Stimulated activated CD8-positive, alpha-beta memory T cell treated with anti-CD3 and anti-CD28 coated beads, Interleukin-4, amount 100 ng/mL, for 1 hour (primary cell): ENCODE measurements at places on chromosomes 5 and 9.

DNA sequence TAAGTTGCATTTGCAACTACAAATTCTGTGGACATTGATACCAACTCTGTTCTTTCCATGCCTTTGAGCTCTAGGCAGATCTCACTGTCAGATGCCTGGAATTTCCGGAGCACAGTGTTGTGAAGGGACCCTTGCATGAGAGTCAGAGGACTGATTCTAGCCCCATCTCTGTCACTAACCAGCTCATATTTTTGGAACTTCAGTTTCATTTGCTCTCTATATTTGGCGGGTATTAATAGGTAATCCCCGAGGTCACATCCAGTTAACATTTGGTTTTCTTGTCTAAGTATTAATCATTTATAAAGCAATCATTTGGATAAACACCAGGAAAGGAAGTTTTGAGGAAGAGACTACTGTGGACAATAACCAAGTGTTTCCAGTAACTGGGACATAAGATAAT lies 115.7 kb downstream of the MAN2A1 start:
- no peak for DNase-seq

DNA sequence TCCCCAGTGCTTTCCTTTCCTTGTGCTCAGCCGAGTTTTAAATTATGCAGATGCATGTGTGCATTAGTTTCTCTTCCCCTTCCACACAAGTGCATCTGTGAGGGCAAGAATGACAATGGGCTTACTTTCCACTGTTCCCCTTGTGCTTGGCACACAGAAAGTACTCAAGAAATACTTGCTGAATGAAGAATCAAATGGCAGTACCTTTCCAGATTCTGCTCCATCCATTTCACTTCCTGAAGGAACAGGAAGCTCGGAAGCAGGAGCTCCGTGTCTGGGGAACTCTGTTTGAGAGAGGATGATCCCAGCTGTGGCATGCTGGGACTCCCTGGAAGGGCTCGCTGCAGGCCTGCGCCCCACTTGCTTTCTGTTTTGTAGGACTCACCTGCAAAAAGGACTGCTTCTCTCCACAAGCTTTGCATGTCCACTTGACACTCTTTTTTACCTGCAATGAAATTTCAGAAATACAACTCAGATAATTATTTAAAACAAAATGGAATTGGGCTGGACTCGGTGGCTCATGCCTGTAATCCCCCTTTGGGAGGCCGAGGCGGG lies 5.5 kb downstream of the MRNIP start:
- DNase-seq = no peak

DNA sequence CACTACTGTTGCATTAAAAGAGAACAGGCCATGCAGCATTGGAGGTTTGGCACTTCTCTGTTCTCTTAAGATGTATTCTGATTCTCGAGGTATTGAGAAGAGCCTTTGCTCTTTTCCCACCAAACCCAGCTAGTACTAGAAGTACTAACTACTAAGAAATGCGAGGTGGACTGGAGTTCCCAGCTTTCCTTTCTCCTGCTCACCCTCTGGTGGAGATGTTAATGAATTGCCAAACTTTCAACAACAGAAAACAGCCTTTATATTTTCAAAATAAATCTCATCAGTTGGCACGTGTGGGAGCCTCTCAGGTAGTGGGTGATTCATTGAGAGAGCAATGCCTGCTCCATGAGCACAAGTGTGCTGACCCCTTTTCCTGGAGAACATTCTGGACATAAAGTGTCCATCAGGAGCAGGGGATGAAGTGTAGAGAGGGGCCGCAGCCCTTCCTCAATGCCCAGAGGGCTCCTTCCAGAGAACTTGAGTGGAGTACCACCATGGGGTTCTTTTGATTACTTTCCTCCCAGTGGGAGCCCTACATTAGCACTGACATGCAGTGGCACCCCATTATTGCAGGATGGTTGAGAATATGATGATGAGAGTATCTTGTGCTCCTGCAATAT lies 45.7 kb downstream of the TMEM174 start:
- DNase-seq = no peak

DNA sequence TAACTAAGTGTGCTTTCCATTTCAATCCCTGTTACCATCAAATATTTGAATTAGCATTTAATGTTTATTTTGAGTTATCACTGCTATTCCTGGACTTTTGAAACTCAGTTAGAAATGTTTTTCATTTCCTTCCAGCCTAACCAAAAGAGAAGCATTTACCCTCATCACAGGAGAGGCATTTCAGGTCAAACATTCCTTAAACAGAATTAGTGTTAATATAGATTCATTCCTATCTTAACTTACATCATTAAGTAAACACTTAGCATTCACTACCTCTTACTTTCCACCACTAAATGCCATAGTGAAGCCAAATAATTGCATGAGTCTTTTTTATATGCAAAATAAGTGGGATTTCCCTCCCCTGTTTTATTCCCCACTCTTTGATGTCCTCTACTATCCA lies 136.6 kb upstream of the OR13F1 start:
- DNase-seq = no peak

- no peak for DNase-seq
These were observed 147.8 kb downstream of the TTLL11 start for GRCh38 chr9:121945281-121945680.

GRCh38 chr9:107833295-107833694 lies 343.7 kb upstream of the KLF4 start:
- no peak for DNase-seq

DNA sequence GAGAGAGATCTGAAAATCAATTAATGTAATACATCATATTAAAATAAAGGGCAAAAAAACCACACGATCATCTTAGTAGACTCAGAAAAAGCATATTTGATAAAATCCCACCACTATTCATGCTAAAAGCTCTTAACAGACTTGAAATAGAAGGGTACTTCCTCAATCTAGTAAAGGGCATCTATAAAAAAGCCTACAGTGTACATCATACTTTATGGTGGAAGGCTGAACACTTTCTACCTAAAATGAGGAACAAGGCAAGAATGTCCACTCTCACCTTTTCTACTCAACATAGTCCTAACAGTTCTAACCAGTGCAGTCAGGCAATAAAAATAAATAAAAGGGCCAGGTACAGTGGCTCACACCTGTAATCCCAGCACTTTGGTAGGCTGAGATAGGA lies 38.9 kb downstream of the POLK start:
- DNase-seq = no peak

DNA sequence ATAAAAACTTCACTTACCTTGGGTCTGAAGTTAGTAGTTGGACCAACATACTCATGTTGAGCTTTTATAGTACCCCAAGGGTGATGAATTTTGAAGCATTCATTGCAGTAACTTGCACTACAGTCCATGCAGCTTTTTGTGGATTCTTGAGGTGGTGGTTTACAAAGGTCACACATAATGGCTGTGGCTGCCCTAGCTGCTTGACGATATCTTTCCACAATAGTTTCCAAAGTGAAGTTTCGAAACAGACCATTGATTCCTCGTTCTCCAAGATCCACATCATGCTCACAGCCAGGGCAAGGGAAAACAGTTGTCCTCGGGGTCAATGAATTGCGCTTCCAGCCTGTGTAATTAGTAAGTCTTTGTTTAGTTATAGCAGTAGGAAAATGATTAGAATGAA lies 22.7 kb downstream of the TRIM36 start:
- DNase-seq = no peak

DNA sequence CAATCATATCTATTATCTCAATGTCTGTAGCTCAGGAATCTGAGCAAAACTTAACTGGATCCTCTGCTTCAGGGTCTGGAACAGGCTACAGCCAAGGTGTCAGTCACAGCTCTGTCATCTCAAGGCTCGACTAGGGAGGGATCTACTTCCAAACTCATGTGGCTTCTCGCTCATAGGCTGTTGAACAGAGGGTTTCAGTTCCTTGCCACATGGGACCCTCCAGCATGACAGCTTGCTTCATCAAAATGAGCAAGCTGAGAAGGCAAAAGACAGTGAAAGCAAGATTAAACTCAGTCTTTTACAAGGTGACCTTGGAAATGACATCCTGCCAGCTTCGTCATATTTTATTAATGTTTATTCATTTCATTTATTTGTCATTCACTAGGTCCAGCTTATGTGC lies 111.7 kb downstream of the GADD45G start:
- DNase-seq = no peak

DNA sequence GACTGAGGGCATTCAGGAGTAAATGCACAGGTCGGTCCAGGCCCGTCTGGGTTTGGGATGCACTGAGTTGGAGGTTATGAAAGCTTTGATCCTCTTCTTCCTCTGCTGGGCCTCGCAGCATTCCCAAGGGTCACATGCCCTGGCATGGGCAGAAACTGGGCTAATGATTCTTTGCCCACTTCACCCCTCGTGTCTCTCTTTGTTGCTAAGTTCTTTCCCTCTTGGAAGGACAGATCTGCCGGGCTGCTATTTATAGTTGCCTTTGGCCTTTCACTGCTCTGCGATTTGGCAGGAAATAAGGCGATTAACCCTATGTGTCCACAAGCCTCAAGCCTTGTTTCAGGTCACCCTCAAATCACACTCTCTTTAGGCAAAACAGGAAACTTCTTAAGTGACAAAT lies 66.9 kb downstream of the ENTREP1 start:
- no peak for DNase-seq

DNA sequence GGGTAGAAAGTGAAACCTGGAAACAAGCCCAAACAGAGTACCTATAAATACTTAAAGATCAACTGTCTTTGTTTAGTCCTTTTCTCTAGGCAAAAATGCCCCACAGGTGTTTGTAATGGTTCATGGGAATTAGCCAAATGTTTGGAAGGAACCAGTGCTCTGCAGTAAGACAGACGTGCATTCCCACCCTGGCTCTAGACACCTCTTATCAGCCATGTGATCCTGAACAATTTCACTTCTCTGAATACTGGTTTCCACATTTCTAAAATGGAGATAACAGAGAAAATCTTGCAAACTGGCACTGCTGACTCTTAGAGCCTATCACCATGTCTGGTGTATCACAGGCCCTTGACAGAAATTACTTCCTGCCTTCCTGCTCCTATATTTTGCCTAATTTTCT lies 30.0 kb downstream of the GLIS3 start:
- DNase-seq = no peak

GRCh38 chr9:1184146-1184545 lies 134.0 kb downstream of the DMRT2 start:
- no peak for DNase-seq

DNA sequence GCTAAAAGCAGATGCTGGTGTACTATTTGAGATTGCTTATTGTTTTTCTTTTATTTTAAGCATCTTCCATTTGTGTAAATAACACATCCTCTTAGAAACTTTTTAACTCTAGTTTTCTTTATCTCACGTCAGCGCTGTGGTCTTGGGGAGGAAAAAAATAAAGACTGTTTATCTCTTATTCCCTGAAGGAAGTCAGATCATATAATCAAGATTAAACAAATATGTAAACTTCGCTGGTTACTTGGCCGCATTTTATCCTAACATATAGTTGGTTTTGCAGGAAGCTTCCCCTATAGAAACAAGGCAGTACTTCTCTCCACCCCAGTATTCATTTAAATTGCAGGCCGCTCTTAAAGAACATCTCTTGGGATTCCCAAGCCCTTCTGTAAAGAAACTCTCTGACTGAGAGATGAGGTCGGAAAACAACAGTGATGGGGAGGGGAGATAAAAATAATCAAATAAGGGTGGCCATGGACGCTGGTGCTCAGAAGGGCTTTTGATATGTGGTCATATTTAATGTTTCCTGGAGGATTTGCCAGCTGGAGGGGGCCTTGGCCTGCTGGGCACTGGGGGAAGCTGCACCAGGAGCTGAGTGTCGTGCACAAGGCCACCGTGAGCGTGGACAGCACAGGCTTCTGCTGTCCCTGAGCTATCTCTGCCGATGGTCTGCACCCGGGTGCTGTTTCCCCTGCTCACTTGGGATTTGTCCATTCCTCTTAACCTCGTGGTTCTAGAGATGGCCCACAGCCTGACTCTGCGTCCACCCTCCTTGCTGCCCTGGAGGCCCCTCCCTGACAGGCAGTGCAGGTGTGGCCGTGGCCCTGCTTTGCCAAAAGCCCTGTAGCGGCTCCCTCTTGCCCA lies 23.8 kb downstream of the NEURL1B start:
- no peak for DNase-seq

DNA sequence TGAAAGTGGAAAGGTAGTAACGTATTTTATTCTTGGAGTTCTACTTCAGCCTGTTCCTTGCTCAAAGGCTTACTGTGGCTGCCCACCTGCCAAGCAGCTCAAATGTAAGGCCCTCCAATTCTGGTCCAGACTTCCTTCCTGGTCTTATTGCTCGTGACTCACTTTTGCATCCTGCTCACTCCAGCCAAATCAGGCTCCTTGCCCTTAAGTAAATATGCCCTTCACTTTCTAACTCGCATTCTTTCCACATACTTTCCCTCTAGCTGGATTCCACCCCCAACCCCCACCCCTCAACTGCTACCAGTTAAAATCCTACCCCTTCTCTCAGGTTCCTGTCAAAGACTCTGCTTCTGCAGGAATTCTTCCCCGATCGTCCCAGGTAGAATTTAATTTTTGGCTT lies 96.6 kb downstream of the GALNT10 start:
- DNase-seq = no peak

DNA sequence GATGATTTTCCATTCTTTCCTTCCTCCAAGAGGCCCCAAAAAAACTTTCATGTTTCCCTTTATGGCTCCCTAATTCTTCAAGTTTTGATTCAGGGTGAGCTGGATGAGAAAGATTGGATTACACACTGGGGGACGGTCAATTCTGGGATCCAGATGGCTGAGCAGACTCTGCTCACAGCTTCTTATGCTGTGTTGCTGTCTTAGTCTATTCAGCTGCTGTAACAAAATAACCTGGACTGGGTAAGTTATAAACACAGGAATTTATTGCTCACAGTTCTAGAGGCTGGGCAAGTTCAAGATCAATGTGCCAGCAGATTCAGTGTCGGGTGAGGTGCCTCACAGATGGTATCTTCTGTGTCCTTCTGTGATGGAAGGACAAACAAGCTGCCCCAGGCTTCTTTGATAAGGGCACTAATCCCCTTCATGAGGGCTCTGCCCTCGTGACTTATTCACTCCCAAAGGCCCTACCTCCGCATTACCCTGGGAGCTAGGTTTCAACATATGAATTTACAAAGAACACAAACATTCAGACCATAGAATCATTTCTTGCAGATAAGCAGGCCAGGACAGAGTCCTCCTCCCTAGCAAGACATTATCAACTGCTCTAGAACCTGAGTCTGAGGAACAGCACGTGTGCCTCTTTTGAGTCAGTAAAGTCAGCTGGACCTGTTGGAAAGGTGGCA lies 23.1 kb upstream of the SMAD5 start:
- DNase-seq = no peak

DNA sequence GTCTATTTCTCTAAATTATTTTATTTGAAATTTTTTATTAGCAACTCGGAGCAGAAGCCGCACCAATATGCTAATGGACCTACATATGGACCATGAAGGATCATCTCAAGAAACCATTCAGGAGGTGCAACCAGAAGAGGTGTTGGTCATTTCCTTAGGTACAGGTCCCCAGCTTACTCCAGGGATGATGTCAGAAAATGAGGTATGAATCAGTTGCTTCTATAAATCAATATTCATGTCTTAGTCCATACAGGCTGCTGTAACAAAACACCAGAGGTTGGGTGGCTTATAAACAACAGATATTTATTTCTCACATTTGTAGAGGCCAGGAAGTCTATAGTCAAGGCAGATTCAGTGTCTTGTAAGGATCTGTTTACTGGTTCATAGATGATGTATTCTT lies 50.8 kb downstream of the GAPVD1 start:
- DNase-seq = no peak

- DNase-seq = no peak
These were observed 447.0 kb upstream of the EDIL3 start for GRCh38 chr5:84831701-84832100.

GRCh38 chr9:111805830-111806241 lies 11.1 kb upstream of the SHOC1 start:
- DNase-seq = no peak
